CD4-positive, alpha-beta T cell treated with Interleukin-4 for 4 hours (primary cell): ENCODE measurements at places on chromosomes 5 and 9.

DNA sequence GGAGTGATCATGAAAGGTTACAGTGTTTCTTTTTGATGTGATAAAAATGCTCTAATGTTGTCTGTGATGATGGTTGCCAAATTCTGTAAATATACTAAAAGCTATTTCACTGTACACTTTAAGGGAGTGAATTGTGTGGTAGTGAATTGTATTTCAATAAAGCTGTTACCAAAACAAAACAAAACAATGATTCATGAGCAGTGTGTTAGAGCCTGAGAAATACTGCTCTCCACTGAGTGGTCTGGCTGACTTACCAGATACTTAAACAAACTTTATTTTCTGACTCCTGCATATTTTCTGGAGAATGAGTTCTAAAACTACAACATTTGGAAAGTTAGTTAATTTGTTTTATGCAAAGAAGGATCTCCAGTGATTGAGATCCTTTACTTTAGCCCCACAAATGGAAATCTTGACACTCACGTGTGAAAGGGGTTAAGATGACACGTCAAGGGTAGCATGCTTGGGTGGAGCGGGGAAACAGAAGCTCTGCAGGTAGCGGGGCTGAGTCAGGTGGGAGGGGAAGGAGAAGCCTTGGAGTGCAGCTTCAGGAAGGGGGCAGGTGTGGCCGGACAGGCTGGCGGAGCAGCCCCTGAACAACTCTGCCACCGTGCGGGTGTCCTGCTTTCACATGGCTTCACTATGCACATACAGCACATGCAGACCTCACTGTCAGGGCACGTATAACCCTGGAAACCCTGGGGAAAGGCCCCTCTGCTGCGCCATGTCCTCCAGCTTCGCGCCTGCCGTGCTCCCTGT lies 256.7 kb downstream of the IRX1 start:
- no peak for DNase-seq

GRCh38 chr9:3032898-3033297 lies 189.0 kb upstream of the PUM3 start:
- DNase-seq = no peak

GRCh38 chr9:126857261-126857960 lies 3.0 kb upstream of the ZBTB34 start:
- DNase-seq = no peak

GRCh38 chr9:32441678-32442077 lies 57.2 kb downstream of the ACO1 start:
- DNase-seq = no peak

DNA sequence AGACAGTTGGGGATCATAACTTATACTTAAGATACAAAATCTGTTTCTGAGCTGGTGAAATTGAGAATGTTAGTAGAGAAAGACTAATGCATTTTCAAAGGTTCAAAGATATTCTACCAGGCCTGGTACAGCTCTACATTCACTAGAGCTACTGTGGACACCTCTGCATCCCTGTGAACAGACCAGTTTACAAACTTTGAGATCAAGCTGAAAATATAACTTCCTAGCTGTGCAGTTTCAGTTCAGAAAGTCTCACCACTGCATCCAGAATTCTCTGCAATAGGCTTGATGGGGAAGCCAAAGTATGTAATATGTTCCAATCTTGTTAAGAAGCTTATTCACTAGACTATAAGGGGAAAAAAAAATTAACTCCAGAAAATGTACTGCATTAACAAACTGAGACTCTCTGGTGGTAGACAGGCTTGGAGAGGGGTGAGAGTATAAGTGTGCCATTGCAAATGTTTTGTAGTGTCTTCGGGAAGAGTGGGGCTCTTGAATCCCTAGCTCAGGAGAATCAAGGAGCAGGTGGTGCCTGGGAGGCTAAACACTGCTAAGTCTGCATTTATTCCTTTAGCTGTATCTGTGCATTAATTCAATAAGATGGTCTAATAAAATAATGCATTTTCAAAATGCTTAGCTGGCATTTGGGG lies 671.9 kb downstream of the NR2F1-AS1 start:
- no peak for DNase-seq

GRCh38 chr5:44532981-44533380 lies 143.8 kb upstream of the FGF10 start:
- no peak for DNase-seq
